CD4-positive, alpha-beta T cell (primary cell): ENCODE measurements at places on chromosomes 16 and 17.

DNA sequence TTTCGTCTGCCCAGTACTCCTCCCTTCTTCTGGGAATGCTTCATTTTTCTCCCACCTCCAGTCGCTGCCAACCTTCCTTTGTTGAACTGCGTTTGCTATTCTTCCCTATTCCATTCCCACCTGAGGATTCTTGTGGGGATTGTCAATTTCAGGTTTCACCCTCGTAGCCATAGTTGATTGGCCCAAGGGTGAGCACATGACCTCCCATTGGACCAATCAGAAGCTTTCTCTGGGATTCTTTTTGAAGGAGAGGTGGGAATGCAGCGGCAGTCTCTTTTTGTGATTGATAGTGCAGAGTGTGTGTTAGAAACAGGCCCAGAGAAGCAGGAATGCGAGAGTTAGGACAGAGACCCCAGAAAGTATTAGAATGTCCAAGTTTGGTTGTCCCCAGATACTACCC is 49.1 kb upstream of the GPRC5B start:
- no peak for DNase-seq

DNA sequence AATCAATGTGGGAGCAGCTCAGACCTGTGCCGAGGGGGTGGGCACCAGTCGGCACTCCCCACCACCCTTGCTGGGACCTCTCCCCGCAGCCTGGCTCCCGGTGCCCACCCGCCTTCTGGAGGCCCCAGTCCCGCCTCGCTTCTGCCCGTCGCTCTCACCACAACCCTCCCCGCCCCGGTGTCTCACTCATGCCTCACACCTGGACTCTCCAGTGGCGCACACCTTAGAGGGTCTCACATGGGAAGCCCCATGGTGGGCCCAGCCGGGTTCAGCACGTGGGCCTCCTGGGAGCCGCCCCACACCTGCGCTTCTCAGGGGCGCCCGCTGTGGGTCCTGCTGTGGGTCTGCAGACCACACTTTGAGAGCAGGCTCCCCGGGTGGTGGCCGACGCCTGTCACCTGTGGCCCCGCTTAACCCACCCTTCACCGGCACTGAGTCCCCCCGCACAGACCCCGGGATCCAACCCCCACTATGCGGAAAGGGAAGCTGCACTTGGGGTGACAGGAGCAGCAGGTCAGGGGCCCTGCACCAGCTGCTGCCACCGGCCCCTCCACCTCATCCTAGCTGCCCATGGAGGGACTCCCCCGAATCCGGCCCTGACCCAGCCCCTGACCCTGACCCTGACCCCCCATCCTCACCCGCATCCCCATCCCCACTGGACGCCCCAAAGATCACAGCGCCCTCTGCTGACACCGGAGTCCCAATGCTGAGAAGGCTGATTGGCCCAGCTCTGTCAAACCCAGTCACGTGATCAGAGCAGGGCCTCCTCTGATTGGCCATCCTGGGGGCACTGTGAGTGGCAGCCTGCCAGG is 27.4 kb upstream of the SLC38A10 start:
- DNase-seq = peak; percentile 61

DNA sequence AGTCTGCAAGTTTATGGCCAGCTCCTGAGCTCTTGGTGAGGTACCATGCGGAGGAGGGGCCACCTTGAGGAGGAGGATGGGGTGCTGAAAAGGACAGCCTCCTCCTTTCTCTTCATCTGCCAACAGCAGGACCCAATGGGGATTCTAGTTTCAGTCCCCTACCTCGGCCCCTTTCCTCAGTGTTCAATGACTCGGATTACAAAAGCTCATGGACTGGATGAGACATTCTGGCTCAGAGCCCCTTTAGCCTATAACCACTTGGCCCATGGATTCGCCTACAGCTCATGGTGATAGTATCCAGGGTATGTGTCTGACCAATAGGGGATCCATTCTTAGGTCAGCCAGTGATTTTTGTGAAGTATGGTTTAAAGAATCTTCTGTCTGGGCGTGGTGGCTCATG is 8.5 kb upstream of the PIK3R6 start:
- no peak for DNase-seq

GRCh38 chr16:81818568-81818896 is 39.4 kb downstream of the PLCG2 start:
- DNase-seq = no peak

GRCh38 chr17:67636834-67637520 is 80.8 kb upstream of the NOL11 start:
- DNase-seq = no peak

DNA sequence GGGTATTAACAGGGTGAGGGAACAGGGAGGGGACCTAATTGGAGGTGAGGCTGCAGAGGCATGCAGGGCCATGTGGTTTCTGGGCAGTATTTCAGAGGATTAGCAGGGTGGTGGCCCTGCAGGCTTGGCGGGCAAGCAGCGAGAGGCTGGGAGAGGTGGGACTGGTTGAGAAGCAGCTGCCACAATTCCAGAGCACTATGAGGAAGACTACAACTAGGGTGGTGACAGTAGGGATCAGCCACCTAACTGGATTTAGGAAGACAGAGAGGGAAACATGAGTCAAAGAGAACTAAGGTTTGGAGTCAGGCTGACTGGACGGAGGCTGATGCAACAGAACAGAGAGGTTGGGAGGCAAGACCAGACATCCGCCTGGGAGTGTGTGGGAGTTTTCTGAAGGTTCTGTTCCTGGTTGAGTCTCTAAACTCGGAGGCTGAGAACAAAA is 12.3 kb downstream of the ALOXE3 start:
- DNase-seq = no peak

GRCh38 chr16:30758988-30759491 is 2.8 kb downstream of the CFAP119 start:
- DNase-seq = no peak

DNA sequence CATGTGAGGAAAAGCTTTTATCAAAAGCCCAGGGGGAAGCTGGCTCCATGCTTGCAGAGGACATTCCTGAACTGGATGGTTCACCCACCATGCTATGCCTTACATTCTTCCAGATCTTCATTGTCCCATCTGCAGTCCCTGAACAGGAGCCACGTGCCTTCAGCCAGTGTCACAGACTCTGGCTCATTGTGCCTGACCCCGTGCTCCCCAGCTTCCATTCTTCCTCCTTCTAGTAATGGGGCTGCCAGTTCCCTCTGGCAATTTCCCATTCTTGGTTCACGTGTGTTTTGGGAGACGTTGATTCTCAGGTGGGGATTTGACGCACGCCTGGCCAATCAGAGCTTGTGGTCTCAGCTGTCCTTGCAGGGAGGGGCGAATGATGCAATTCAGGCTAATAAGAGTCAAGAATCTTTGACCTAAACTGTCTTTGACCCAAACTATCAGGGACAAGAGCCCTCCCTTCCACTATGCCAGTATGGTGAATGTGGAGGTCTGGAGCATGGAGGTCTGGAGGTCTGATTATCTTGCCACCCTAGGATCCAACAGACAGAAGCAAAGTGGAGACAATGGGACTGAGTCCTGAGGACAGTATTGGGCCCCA is 52.7 kb downstream of the IRX6 start:
- no peak for DNase-seq

- DNase-seq = peak; percentile 50
Measured at GRCh38 chr16:726438-727290, at the start of the genes CCDC78 and HAGHL. Gene CCDC78, minus strand, starts transcription at chr16:726443. Its CDS starts 76 bp downstream, at chr16:726367. Gene HAGHL, plus strand, starts transcription at chr16:727106. Its CDS starts 404 bp downstream, at chr16:727510.

- DNase-seq = no peak
Measured at GRCh38 chr16:14545346-14545884, 84.6 kb downstream of the PARN start.

DNA sequence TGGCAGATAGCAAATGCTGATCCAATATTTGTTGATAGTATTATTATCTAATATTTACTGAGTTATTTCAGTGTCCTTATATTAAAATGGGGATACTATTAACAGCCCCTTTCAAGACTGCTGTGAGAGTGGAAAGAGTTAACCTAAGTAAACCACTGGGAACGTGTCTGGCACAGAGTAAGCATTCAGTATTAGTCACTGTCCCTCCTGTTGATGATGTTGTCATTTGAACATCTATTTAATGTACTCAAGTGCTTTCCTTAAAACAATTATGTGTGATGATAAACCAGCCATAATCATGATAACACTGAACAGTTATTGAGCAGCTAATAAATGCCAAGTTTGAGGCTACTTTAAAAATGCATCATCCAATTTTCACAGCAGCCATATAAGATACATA is 135.7 kb upstream of the XYLT1 start:
- no peak for DNase-seq

- DNase-seq = no peak
Measured at GRCh38 chr16:72083778-72084404, 9.5 kb downstream of the TXNL4B start.

GRCh38 chr17:31738996-31739699 is 119.9 kb downstream of the COPRS start:
- no peak for DNase-seq

GRCh38 chr16:17578981-17579874 is 108.5 kb upstream of the XYLT1 start:
- peak; percentile 6 for DNase-seq

DNA sequence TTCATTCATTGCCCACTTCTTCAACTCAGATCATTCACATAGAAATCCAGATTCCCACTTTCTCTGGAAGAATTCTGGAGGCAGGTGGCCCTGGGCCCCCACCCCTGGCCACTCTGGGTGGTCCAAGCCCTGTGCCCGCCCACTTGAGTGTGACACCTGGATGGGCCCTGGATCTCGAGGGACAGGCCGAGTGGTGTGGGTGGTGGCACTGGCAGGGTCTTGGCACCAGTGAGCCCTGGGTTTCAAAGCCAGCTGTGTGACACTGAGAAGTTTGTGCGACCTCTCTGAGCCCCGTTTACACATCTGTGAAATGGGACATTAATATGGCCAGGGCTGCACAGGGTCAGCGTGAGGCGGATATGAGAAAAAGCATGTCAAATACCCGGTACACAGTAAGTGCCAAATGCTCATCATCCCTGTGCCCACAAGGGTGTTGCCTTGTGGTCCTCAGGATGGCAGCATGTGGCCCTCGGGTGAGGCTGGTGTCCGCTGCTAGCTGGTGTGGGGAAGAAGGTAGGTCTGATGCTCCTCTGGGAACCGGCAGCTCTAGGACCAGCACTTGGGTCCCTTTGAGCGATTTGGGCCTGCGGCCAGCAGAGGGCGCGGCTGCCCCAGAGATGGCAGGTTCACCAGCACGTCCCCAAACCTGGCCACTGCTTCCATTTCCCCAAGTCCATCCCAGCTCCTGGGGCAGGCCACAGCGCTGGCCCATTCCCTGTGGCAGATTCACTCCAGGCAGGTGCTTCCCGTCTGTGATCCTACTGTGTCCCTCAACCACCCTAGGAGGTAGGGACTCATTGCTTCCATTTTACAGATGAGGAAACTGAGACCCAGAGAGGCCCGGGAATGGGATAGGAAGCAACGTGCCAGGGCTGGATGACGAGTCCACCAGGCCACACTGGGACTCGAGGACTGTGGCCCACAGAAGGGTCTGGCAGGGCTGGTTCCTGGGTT is 3.6 kb downstream of the OSGIN1 start:
- peak; percentile 51 for DNase-seq

- no peak for DNase-seq
Measured at GRCh38 chr17:60158751-60159478, 9.1 kb downstream of the CA4 start.
